ENCODE measurements at places on chromosomes 5 and 9.

GRCh38 chr9:14652729-14653377 lies 40.4 kb downstream of the ZDHHC21 start:
- peak; percentile 52 for DNase-seq

GRCh38 chr9:125246261-125246667 lies 5.1 kb upstream of the HSPA5 start:
- no peak for DNase-seq

GRCh38 chr5:95620030-95620869 lies at the start of gene GPR150:
Gene GPR150, plus strand, starts transcription at chr5:95620087. Its CDS starts 189 bp downstream, at chr5:95620276.
- DNase-seq, result peak; percentile 47

DNA sequence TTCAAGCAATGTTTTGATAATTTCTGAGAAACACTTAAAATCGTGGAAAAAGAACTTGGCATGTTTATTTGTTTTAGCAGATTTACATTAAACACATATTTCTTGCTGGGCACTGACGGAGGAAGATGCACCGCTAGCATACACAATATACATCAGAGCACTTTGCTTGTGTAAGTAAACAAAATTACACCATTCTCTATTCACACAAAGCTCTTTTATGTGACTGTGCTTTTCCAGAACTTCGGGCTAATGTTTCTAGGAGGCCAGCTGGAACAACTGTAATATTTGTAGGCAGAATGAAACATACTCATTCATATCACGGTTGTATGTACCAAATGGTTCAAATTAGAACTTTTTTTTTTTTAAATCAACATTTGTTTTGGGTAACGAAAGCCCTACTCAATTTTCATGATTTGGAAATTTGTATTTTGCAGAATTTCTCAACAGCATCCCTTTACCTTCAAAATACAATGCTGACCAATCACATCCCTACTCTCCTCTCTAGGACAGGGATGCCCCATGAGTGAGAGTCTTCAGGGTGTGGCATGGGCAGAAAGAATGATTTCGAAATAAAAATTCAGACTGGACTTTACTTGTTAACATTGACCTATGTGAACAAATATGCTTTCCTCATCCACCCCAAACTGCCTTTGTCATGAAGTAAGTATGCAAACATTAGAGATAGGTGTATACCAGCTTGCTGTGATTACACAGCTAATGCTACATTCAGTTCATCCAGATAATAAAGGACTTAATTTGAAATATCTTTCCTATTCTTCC lies 425.1 kb downstream of the BNC2 start:
- no peak for DNase-seq

DNA sequence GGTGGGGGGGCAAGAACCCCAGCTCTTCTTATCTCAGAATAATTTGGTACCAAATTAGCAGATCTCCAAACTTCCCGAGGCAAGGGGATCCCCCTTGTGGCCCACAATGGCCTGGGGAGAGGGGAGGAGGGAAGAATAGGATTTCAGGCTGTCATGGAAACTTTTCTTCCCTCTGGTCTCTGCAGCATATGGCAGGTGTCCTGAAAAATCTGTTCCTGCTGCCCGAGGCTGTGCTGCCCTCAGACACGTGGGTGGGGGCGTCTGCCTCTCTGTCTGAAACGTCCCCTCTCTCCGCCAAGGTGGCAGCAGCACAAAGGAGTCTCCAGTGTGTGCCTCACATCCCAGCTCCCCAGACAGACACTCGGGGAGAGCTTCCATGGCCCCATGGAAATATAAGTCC lies 34.0 kb downstream of the CCNJL start:
- peak; percentile 89 for DNase-seq

- DNase-seq, result no peak
Measured at GRCh38 chr5:43680286-43680685, 77.3 kb downstream of the NNT start.

GRCh38 chr5:73129143-73129542 lies 8.8 kb downstream of the TMEM171 start:
- DNase-seq, result no peak

DNA sequence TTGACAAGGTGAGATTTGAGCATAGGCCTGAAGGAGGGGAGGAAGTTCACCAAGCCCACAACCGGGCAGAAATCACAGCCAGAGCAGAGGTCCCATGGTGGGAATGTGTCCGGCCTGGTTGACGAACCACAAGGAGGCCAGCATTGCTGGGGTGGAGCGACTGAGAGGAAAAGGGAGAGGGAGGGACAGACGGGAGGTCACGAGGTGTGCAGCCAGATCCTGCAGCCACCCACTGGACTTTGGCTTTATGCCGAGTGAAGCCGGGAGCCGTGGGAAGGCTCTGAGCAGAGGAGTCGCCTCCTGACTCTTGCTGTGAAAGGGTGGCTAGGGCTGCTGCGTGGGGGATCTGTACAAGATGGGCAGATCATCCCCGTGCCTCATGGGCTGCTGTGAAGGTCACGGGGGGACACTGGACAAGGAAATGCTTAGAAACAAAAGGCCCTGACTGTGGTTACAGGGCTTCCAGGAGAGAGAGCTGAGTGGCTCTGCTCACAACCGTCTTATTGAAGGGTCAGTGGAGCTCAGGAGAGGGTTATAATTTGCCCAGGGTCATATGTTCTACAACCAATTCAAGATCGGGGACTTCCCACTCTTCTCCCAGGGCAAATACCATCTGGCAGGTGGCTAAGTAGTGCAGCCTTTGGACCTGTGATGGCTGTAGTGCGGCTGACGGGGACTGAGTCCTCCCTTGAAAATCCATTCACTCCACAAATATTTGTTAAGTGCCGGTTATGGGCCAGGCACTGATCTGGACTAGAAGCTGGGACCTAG lies 15.6 kb upstream of the CD74 start:
- no peak for DNase-seq

DNA sequence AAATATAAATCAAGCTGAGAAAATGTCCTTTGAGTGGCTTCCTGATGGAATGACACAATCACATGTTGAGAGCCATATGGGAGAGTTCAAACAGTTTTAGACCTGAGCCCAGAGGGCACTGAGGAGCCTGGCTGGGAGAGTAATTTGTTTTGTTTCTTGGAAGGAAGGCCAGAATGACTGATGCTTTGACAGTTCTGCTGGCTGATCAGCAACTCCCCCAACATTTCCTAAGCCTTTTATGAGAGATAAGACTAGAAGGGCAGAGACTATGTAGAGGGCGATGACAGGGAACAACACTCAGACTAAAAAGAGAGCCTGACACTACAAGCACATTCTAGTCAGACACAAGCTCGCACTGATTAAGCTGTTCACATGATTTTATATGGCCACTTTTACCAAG lies 169.2 kb downstream of the COX7C start:
- no peak for DNase-seq

GRCh38 chr9:100639854-100640253 lies 62.0 kb downstream of the CAVIN4 start:
- DNase-seq, result peak; percentile 96

- DNase-seq, result no peak
Measured at GRCh38 chr9:73073337-73074175, 78.1 kb upstream of the ANXA1 start.

DNA sequence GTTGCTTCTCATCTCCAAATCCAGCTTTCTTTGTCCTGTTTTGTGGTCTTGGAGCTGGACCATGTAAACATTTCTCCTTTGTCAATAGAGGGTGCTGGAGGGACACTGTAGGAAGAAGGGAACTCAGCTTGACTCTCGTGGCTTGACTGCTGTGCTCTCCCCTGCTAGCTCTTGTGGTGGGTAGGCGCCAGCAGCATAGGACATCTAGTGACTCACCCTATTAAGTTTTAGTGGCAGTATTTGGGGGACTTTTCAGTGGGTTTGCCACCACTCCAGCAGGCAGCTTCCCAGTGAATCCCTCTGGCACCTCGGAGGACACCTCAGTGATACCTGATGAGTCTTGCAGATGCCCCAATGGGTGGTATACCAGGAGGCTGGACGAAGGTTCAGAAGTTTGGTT lies 97.8 kb downstream of the TSSK1B start:
- DNase-seq, result peak; percentile 67

GRCh38 chr9:91844190-91844589 lies 105.8 kb downstream of the ROR2 start:
- DNase-seq, result no peak

- DNase-seq, result no peak
Measured at GRCh38 chr5:58002323-58002722, 457.6 kb downstream of the PLK2 start.

DNA sequence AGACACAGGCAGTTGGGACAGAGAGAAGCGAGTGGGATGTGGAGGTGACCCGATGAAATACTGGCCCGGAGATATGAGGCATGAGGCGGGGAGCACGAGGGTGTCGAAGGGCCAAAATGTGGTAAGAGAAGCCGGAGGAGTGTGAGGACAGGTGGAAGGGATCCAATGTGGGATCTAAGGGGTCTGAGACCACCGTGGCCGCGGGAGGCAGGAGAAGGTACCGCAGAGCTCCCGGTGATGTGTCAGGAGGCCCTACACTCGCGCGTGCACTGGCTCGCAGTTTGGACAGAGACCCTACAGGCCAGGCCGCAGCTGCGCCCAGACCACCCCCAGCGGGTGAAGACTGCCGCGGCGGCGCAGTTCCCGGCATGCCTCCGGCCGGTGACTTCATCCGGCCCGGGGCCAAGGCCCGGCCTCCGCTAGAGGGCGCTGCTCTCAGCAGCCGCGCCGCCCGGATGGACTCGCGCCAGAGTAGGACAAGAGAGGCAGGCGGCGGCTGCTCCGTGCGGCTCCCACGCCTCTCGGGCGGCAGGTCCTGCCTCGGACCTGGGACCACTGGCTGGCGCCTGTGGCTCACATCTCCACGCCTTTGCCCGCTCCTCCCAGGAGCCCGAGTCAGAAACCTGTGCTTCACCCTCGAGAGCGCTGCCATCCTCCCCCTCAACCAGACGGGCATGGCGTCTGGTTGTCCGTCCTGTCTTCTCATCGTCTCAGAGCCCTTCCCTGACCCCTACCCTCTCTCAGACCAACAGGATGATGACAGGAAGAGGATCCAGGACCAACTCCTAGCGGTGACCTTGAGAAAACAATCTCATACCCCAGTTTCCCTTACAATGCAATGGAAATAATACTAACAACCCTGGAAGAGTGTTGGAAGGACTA lies 35.4 kb upstream of the STING1 start:
- DNase-seq, result peak; percentile 21

DNA sequence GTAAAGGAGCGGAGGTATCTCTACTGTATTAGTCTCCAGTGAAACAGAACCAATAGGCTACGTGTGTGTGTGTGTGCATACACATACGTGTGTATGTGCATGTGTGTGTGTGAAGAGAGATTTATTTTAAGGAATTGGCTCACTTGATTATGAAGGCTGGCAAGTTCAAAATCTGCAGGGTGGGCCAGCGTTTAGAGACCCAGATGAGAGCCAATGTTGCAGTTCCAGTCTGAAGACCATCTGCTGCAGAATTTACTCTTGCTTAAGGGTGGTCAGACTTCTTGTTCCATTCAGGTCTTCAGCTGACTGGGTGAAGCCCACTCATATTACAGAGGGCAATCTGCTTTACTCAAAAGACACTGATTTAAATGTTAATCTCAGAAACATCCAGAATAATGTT lies 119.2 kb downstream of the FGF18 start:
- no peak for DNase-seq

DNA sequence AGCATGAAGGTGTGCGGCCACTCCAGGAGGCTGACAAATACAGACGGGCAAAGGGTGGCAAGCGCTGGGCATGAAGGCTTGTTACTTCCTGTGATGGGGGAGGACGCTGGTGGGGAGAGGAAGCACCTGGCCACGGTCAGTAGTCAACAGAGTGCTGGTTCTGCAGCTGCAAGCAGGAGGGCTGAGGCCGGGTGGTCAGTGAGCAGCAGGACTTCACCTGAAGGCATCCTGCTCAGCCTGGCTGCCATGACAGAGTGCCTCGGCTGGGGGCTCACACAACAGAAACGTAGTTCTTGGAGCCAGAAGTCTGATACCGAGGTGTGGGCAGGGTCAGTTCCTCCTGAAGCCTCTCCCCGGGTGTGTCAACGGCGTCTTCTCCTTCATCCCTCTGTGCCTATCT lies 118.6 kb upstream of the IRX4 start:
- DNase-seq, result no peak

DNA sequence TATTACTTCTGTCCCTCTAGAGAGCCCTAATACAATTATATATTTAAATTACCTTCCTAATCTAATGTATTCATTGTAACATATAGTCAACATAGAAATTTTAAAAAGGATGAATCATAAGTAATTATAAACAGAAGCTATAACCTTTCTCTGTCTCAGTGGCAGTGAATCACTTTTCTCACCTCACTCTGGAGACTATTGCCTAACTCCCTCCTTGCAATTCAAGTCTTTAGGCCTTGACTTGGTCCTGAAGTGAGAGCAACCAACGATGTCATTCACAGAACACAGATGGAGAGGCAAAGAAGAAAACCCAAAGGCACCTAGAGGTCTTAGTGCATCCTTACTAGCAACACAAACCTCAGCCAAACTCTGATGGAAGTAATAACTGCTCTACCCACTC lies 133.3 kb upstream of the DPYSL3 start:
- no peak for DNase-seq

DNA sequence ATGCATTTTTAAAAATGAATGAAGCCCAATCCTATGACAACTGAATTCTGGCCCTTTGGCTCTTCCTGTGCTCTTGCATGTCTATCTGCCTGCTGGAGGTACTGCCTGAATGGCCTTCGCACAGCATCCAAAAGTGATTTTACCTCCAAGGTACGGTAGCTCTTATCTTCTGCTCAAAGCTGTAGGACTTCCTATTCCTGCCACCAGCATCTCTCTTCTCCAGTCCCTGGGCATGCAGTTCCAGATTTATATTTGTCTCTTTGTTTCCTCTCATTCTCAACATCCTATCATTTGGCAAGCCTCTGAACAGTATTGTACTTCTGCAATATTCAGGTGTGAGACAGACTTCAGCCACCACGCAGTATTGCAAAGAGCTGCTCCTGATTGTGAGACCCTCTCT lies 43.7 kb upstream of the SH3GL2 start:
- DNase-seq, result no peak

DNA sequence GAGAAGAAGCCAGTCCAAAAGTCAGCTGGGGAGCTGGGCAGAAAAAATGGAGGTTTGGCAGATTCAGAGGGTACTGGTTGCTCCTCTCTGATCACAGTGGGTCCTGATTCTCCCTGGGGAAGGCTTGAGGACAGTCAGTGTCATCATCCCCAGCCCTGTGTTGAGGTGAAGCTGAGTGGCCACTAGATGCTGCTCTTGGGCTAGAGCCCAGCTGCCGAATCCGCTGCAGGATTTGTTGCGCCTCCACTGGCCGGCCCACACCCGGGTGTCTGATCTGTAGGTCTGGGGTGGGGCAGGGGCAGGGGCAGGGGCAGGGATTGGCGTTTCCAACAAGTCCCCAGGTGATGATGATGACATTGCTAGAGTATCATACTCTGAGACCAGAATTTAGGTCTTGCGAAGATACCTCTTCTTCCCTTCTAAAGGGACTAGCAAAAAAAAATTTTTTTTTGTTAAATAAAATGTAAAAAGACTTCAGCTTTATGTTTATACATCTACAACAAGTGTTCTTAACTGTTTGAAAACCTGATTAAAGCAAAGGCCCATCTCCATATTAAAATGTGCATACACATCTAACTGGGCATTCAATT lies 106.8 kb downstream of the PDE6A start:
- DNase-seq, result peak; percentile 10
